ENCODE measurements at places on chromosomes 5 and 9.

DNA sequence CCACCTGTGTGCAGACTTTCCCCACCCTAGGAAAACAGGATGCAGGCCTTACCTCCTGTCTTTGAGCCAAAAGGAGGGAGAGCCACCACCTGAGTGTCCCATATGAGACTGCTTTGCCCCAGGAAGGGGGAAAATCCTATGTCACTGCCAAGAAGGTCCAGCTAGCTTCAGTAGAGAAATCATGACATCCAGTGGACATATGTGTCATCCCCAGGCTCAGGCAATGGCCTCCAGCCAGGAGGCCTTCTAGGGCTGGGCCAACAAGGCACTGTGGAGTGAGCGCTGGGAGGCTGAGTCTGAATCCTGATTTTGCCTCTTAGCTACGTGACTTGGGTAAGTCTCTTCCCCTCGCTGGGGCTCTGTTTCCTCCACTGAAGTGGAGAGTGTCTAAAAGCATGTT, 60.2 kb downstream of the SMIM23 start:
- no peak for DNase-seq

DNA sequence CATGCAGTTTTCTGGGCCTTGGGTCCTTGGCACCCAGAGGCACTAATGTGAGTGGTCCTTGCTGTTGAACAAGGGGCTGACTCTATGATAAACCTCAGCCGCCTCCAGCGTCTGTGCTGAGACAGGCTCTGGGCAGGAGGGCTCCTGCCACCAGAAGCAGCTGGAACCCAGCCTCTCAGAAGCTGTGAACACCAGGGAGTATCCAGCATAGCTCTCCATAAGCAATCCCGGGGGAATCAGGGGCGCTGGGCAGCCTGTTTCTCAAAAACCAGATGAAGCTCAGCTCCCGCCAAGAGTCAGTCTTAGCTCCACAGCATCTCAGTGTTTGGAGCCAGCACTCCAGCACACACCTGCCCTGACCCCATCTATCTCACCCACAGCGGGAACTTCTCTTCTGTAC, 170.2 kb downstream of the HSPA4 start:
- DNase-seq, result no peak

DNA sequence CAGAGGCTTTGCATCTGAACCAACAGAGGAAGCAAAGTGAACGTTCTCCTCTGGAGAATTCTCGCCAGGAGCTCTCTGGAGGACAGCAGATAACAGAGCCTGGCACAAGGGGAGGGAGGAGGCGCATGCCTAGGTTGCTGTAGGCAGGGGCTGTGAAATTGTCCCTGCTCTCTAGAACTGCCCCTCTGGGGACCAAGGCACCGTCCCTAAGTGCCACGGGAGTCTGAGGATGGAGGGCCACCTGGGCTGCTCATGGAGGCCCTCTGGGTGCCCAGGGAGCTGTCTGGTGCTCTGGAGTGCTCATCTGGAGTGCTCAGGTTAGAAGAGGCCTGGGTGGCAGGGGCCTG, 77.6 kb downstream of the CACNA1B start:
- no peak for DNase-seq

DNA sequence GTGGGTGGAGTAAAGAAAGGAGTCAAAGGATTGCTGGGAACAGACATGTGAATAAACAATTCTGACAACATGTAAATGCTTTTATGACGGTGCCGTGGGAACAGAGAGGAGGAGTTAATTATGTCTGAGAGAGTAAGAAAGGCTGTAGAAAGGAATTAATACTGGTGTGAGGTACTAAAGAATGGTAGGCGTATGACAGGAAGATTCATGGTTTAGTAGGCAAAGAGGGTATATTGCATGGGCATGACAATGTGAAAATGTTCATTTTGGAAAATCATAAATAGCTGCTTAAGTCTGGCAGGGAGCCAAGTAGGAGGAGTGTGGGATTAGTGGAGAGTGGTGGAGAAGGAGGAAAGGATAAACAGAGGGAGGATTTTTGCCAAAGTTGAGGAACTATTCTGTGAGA, 19.7 kb downstream of the NAA35 start:
- no peak for DNase-seq

GRCh38 chr5:178081571-178082243, 31.6 kb upstream of the N4BP3 start:
- no peak for DNase-seq

- DNase-seq, result no peak
These were observed 12.0 kb upstream of the NEUROG1 start for GRCh38 chr5:135547590-135548254.

GRCh38 chr9:23784962-23785361, 41.1 kb downstream of the ELAVL2 start:
- DNase-seq, result no peak

GRCh38 chr5:121424976-121425375, 426.7 kb upstream of the FTMT start:
- DNase-seq, result no peak

DNA sequence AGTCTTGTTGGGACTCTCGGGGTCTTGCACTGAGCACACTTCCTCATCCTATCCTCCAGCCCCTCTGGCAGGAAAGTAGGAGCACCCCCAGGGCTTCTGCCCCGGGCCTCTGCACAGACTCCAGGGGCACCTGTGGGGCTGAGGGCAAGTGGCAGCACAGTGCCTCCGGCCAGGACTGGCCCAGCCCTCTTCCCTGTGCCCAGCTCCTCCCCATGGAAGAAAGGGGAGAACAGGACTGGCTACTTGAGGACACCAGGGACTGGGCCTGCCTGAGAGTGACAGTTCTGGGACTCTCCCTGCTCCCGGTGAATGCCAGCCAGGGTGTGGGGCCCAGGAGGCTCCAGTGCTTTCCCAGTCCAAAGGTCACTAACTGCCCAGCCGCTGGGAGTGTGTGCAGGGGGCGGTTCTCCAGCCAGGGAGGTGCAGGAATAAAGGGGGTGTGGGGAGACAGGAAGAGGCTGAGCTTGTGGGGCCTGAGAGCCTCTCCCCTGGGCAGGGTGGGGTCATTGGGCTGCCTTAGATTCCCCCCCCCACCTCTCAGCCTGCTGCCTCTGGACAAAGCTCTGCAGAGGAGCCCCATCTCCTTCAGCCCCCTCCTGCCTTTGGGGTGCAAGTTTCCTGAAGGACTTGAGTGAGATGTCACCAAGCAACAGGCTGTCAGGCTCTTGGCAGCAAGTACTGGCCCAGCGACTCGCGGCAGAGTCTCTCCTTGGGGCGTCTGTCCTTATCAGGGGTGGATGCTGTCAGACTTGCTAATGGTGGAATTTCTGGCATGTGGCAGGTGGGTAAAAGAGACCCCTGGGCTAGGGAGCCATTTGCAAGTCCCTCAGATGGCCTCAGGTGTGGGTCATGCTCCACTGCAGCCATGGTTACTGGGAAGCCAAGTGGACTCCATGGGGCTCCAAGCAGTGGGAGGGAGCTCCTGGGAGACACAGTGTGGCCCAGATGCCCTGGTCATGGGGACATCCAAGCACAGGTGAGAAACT, 19.1 kb upstream of the JADE2 start:
- DNase-seq, result no peak

GRCh38 chr5:54090495-54091120, 219.8 kb downstream of the ARL15 start:
- no peak for DNase-seq

DNA sequence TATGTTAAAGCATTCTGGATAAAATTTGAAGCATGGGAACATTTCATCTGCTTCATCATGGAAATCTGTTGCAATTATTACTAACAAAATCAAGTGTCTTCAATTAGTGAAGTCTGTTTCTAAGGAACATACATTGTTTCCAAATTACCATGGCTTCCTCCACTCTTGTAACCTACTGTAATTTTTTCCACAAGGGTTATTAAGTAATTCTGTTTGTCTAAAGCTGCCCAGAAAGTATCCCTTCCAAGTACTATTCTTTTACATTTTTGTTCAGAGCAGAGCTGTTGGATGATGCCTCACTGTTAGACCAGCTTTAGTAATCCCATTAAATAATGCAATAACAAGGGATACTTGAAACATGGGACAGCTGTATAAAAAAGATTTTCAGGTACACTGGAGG, 483.5 kb upstream of the CD180 start:
- no peak for DNase-seq

DNA sequence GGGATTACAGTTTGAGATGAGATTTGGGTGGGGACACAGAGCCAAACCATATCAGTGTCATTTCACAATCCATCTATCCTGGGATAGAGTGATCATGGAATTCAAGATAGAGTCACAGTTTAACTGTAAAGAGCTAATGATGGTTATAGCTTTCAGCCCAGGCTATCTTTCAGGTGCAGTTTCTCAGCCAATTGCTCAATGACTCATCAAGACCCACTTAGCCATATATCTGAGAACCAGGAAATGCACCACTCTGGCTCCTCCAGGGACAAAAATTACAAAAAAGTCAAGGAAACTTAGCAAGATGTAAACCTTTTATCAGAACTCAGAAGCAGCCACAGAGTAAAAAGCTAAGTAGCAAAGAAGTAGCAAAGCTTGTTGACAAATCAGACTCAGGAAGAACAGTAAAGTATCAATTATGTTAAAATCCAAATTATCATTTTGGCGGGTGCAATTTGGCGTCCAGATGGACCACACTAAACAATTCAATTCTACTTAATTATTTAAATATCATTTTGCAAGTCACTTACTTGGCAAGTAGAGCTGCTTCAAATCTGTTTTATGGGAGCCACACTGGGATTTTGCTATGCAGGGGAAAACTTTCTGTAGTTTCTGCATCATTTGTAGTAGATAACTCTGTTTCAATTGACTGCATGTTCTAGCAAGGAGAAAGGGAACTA, 169.4 kb downstream of the TLE1 start:
- no peak for DNase-seq

DNA sequence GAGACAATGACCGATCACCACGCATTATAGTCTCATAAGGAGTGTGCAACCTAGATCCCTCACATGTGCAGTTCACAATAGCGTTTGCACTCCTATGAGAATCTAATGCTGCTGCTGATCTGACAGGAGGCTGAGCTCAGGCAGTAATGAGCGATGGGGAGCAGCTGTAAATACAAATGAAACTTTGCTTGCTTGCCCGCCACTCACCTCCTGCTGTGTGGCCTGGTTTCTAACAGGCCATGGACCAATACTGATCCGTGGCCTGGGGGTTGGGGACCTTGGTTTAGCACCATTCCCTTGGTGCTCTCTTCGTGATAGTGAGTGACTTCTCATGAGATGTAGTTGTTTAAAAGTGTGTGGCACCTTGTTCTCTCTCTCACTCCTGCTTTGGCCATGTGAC, 50.2 kb downstream of the PRLR start:
- no peak for DNase-seq

GRCh38 chr5:96752341-96753016, 55.3 kb downstream of the ERAP1 start:
- no peak for DNase-seq

GRCh38 chr9:36426945-36427344, 26.9 kb upstream of the RNF38 start:
- no peak for DNase-seq

DNA sequence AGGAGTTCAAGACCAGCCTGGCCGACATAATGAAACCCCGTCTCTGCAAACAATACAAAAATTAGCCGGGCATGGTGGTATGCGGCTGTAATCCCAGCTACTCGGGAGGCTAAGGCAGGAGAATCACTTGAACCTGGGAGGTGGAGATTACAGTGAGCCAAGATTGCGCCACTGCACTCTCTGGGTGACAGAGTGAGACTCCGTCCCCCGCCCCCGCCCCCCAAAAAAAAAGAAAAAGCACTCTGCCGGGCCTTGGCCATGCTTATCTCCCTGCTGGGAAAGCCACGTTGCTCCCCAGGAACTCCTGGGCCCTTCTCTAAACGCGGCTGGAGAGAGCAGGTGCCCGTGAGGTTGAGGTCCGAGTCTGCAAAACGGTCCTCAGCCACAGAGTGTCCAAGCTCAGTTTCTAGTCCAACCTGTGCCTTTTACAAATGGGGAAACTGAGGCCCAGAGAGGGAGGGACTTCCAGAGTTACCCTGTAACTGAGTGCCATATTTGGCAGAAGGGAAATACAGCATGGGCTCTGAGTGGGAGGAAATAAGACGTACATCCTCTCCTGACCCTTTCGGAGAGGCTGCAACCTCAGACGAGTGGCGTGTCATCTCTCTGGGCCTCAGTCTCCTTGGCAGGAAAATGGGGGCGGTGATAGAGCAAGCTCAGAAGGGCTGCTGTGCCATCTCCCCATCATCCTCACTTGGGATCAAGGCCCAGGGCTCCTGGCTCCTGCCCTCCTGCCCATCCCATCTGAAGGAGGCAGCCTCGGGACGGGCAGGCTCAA, 6.6 kb upstream of the PHYHD1 start:
- no peak for DNase-seq

DNA sequence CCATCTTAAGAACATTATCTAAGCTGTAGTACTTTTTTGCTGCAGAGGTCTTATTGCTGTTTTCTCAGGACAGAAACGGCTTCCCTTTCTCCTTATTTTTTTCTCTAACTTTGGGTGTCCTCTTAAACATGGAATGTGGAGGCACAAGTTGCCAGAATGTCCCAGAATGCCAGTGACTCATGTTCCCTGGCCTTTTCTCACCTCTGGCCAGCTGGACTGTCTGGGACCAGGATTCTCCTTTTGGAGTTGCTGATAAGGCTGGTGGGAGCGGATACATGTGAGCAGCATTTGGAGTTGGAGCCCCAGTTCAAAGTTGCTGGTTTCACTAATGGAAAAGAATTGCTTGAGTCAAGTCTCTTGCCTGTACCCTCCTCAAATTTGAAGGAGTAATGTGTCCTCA, 112.8 kb downstream of the ARHGAP26 start:
- no peak for DNase-seq

- DNase-seq, result no peak
These were observed 18.3 kb downstream of the AKNA start for GRCh38 chr9:114369216-114370130.

DNA sequence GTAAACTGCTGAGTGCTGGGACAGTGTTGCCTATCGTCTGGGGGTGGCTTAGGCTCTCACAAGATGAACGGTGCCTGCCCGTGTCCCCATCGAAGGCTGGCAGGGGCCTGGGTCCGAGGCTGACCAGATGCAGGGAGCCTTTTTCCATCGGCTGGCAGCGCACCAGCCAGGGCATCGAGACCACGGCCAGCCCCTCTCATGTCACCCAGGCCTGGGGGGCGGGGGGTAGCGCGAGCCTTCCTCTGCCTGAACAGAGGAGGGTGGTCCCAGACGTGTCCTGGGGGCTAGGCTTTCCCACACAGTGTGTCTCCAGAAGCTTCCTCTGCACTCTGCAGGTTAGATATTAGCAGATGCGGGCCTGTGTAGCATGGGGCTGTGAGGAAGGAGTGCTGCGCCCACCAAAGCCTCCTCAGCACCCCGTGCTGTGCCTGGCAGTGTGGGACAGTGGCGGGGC, 17.3 kb downstream of the FGD3 start:
- no peak for DNase-seq

DNA sequence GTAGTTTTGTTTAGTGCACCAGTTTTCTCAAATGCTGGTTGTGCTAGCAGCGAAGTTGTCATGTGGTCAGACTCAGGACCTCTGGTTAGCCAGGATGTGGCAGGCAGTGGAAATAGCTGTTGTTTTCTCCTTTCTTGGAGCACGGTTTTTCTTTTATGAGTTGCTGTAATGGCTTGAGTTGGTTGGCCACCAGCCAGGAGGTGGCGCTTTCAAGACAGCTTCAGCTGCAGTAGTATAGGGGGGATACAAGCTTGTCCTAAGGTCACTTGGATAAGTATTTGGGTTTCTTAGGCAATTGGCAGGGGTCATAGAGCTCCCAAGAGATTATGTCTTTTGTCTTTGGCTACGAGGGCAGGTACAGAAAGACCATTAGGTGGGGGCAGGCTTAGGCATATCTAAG, 274.2 kb upstream of the TARS1 start:
- DNase-seq, result no peak

GRCh38 chr9:96557921-96558320, 61.7 kb downstream of the CDC14B start:
- no peak for DNase-seq

GRCh38 chr5:56812110-56812509, 3.2 kb upstream of the MAP3K1 start:
- no peak for DNase-seq
